ENCODE measurements at places on chromosomes 3 and 15.

DNA sequence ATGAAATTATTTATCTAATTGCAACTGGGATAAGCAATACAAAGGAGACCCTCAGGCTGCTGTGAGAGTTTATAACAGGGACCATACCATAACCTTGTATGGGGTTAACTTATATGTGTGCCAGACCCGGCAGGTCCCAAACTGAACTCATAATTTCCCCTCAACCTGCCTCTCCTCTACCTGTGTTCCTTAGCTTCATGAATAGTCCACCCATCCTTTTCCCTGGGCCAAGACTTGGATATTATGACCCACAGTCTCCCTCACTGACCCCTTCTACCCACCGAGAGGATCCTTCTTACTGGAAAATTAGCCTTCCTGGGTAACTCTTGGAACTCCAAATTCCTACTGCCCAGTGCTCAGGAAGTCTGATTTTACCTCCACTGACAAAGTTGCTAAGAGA is 3.4 kb upstream of the TSPAN3 start:
- no peak overlapping the region for H3K27ac ChIP-seq
- peaks cover 12% of the 10 kb centered on the region for H3K4me1 ChIP-seq
- H3K36me3 ChIP-seq = no peaks in the 10 kb centered on the region
- DNase-seq = no peak
- H3K4me3 ChIP-seq = no peak overlapping the region

- no peaks in the 10 kb centered on the region for H3K27me3 ChIP-seq
- no peaks in the 10 kb centered on the region for H3K36me3 ChIP-seq
- no peak for DNase-seq
- H3K4me1 ChIP-seq = no peaks in the 10 kb centered on the region
- H3K27ac ChIP-seq = no peak overlapping the region
These were observed 147.0 kb downstream of the GREM1 start for GRCh38 chr15:32864841-32865240.

- DNase-seq = no peak
- H3K36me3 ChIP-seq = peaks cover 2% of the 10 kb centered on the region
- no peak overlapping the region for H3K4me3 ChIP-seq
- H3K27ac ChIP-seq = no peak overlapping the region
These were observed 12.9 kb upstream of the ANKRD28 start for GRCh38 chr3:15810702-15811101.

DNA sequence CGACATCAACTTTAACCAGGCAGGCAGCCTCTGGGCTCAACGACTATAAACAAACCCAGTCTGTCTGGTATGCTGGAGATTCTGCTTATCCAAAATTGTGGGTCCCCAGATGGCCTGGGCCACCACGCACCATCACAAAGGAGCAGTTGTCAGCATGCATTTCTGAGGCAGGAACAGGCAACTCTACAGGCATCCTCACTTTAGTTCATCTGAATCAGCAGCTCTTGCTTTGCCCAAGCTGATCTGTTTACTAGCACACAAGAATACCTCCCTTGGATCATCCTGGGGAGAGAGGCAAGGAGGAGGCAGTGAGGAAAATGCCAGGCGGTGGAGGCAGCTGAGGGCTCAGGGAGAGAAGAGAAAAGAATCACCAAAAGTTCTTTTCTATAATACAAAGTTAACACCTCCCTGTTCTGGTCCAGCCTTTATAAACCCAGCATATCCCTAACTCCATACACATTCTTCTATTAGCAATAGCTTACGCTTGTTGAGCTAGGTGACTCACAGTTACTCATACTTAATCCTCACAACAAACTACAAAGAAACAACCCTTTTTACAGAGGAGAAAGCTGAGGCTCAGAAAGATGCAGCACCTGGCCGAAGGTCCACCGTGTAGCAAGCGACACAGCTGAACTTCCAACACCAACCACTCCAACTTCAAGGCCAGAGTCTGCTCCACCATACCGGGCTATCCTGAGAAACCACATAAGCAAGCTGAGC is 33.6 kb downstream of the ZDHHC3 start:
- H3K4me3 ChIP-seq = no peak overlapping the region
- no peak overlapping the region for H3K27ac ChIP-seq
- no peaks in the 10 kb centered on the region for H3K27me3 ChIP-seq
- H3K36me3 ChIP-seq = peaks cover 17% of the 10 kb centered on the region
- DNase-seq = no peak
- no peaks in the 10 kb centered on the region for H3K4me1 ChIP-seq

GRCh38 chr3:122415762-122416654 is at the start of gene WDR5B:
TSS of gene WDR5B (minus strand) at chr3:122416062. CDS start at chr3:122415528, 534 bp downstream.
- H3K36me3 ChIP-seq = peaks cover 8% of the 10 kb centered on the region
- peak within 1 kb of the TSS; percentile 97 for H3K27ac ChIP-seq
- H3K4me3 ChIP-seq = peak within 1 kb of the TSS; percentile 91
- peaks cover 47% of the 10 kb centered on the region for H3K4me1 ChIP-seq

GRCh38 chr15:84835661-84836337 is 18.6 kb downstream of the ALPK3 start:
- no peak for DNase-seq
- no peaks in the 10 kb centered on the region for H3K4me1 ChIP-seq
- H3K4me3 ChIP-seq = no peak overlapping the region
- no peaks in the 10 kb centered on the region for H3K36me3 ChIP-seq
- no peak overlapping the region for H3K27ac ChIP-seq

DNA sequence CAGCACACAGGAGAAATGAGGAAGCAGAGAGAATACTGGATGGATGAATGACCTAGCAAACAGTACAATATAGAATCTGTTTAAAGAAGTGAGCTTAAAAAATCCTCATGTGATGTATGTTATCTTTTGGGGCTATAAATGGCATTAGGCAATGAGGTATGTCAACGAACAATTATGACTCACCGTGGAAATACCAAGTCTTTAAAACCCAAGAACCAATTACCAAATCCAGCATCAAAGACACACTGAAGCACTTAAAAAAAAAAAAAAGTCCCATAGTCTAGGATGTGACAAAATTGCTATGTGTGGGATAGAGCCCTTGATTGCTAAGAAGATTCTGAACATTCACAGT is 36.3 kb upstream of the HERC1 start:
- H3K27ac ChIP-seq = no peak overlapping the region
- no peaks in the 10 kb centered on the region for H3K36me3 ChIP-seq
- H3K27me3 ChIP-seq = no peaks in the 10 kb centered on the region
- H3K4me3 ChIP-seq = no peak overlapping the region

DNA sequence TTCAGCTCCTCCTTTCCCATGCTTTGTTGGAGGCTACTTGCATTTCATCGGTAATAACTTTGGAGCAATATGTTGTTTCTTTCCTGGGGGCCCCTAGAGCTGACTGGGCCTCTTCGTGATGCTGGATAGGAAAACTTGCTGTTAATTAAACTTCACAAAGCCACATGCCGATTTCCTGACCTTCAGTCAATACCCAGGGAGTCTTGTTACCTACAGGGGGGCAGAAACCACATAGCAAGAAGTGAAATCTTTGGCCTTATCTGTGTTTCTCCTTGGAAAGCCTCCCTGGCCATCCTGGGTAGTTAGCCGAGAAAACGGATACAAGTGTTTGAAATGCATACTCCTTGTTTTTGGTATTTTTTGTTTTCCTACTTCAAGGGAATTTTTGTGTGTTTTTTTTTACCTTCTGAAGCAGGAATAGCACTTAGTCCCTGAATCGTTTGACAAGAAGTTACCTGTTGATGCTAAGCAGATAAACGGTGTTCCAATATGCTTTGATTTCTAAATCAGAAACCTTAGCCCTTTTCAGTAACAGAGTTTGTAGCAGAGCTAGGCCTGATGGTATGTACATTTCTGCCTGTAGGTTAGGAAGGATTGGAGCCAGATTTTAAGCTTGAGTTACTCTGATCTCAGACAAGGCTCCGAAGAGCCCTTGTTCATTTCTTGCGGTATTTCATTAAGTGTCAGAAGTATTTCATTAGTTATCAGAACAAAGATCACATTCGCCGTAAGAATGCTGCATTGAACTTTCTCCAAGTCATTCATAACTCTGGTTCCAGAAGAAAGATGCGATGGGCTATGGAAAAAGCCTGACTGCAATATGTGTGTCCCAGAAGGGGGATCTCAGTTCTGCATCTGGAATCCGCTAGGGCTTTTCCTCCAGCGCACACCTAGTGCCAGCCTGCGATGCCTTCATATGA is 111.5 kb downstream of the THSD4 start:
- peaks cover 14% of the 10 kb centered on the region for H3K27me3 ChIP-seq
- no peaks in the 10 kb centered on the region for H3K36me3 ChIP-seq
- no peak overlapping the region for H3K4me3 ChIP-seq

- H3K4me1 ChIP-seq = peaks cover 11% of the 10 kb centered on the region
- H3K27ac ChIP-seq = no peak overlapping the region
- no peaks in the 10 kb centered on the region for H3K27me3 ChIP-seq
- H3K4me3 ChIP-seq = no peak overlapping the region
These were observed 98.0 kb upstream of the TLE3 start for GRCh38 chr15:70195587-70196305.

DNA sequence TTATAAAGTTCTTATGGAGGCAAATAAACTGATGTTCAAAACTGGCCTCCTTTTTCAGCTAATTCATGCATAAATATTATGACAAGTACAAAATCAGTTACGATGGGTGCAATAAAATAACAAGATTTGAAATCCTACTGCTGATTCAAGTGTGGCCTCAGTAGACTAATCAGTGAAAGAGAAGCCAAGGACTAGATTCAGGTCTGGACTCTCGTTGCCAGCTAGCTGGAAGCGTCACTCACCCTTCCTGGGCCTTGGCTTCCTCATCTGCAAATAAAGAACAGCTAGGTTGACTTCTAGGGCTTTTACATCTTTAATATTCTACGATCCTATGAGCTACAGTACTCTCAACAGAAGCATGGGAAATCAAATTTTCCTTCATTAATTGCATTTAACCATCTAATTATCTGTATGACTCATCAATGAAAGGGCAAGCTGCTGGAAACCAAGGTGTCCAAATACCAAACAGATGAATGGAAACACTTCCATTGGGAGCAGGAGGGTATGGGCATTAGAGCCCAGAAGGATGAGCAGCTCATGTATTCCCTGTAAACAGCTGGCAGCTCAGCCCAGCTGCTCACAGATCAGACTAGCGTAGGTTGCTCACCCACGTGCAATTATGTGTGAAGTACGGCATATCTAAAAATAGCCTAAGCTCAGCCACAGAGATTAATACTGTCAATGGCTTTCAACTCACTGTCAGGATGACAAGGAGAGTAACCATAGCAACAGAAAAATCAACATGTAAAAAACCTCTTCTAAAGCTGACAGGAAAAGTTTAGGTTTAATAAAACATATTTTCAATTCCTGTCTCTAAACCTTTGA is 294.8 kb downstream of the PLCL2 start:
- H3K27me3 ChIP-seq = no peaks in the 10 kb centered on the region
- H3K27ac ChIP-seq = no peak overlapping the region
- H3K4me1 ChIP-seq = peaks cover 31% of the 10 kb centered on the region
- H3K4me3 ChIP-seq = no peak overlapping the region

- no peak overlapping the region for H3K4me3 ChIP-seq
- H3K36me3 ChIP-seq = no peaks in the 10 kb centered on the region
- no peaks in the 10 kb centered on the region for H3K27me3 ChIP-seq
- H3K27ac ChIP-seq = no peak overlapping the region
- DNase-seq = no peak
These were observed 315.1 kb upstream of the CBLB start for GRCh38 chr3:106183762-106184391.

- no peak overlapping the region for H3K4me3 ChIP-seq
- H3K27me3 ChIP-seq = peaks cover 24% of the 10 kb centered on the region
- no peak overlapping the region for H3K27ac ChIP-seq
- H3K36me3 ChIP-seq = no peaks in the 10 kb centered on the region
- no peak for DNase-seq
These were observed 120.3 kb upstream of the SLC6A11 start for GRCh38 chr3:10695595-10696285.

DNA sequence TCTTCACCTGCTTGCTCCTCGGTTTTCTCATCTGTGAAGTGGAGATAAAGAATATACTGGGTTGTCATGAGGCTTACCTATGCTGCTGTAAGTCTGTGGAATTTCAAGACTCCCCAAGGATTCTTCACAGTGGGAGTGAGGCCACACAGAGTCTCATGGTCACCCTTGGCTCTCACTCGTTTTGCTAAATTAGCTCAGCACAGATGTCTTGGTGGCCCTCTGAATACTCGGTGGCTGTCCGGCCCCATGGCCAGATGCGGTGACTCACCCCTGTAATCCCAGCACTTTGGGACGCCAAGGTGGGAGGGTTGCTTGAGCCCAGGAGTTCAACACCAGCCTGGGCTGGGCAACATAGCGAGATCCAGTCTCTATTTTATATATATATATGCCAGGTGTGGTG is 5.0 kb upstream of the CHCHD6 start:
- H3K36me3 ChIP-seq = peaks cover under 1% of the 10 kb centered on the region
- peaks cover 49% of the 10 kb centered on the region for H3K27me3 ChIP-seq
- DNase-seq = no peak
- H3K4me3 ChIP-seq = no peak overlapping the region

GRCh38 chr3:102237181-102237580 is 197.6 kb upstream of the ZPLD1 start:
- H3K27me3 ChIP-seq = no peaks in the 10 kb centered on the region
- H3K4me3 ChIP-seq = no peak overlapping the region
- no peaks in the 10 kb centered on the region for H3K36me3 ChIP-seq
- no peak for DNase-seq
- H3K4me1 ChIP-seq = no peaks in the 10 kb centered on the region

GRCh38 chr3:177611752-177612334 is 414.6 kb upstream of the TBL1XR1 start:
- H3K4me1 ChIP-seq = peaks cover 9% of the 10 kb centered on the region
- no peak overlapping the region for H3K27ac ChIP-seq
- no peaks in the 10 kb centered on the region for H3K36me3 ChIP-seq
- no peak overlapping the region for H3K4me3 ChIP-seq
- H3K27me3 ChIP-seq = no peaks in the 10 kb centered on the region

DNA sequence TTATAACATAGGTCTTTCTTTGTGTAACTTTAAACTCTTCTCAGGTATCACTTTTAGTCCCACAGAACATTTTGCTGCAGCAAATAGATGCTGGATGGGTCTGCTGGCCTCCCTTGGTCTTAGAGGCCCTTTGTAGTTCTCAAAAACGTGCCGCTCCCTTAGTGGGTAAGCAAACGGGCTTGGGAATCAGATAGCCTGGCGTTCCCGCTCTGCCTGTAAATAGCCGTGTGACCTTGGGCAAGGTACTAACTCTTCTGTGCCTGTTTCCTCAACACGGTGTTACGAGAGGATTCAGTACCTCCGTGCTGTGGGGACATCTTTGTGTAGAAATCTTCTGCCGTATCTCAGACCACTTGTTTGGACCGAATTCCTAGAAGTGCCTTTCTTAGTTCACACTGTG is 64.4 kb downstream of the DNAJB8 start:
- no peak overlapping the region for H3K4me3 ChIP-seq
- no peaks in the 10 kb centered on the region for H3K36me3 ChIP-seq
- H3K27me3 ChIP-seq = no peaks in the 10 kb centered on the region
- no peak for DNase-seq
- no peak overlapping the region for H3K27ac ChIP-seq
- no peaks in the 10 kb centered on the region for H3K4me1 ChIP-seq

DNA sequence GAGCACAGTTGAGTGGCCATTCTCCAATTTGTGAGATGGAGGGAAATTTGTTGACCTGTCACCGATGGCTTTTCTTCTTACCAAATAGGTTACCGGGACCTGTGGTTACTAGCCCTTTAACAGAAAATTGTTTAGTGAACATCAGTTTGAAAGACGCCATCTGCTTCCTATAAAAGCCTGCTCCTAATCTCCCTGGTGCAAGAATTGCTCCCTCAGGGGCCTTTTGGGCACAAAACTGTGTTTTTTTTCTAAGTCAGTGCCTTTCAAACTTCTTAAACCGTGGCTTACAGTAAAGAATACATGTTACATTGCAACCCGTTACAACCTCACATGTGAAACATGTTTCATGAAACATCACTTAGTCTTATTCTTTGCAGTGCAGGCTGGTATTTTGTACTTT is 15.0 kb downstream of the CACNA2D3 start:
- H3K27me3 ChIP-seq = no peaks in the 10 kb centered on the region
- no peak for DNase-seq
- no peaks in the 10 kb centered on the region for H3K36me3 ChIP-seq
- no peaks in the 10 kb centered on the region for H3K4me1 ChIP-seq
- H3K27ac ChIP-seq = no peak overlapping the region
